Stimulated activated CD8-positive, alpha-beta memory T cell treated with anti-CD3 and anti-CD28 coated beads, Interleukin-2, amount 100 ng/mL, for 1 hour (primary cell): ENCODE measurements at places on chromosomes 6 and 20.
A peak's percentile ranks its signal among the peaks of the same experiment; 100 is the strongest.

DNA sequence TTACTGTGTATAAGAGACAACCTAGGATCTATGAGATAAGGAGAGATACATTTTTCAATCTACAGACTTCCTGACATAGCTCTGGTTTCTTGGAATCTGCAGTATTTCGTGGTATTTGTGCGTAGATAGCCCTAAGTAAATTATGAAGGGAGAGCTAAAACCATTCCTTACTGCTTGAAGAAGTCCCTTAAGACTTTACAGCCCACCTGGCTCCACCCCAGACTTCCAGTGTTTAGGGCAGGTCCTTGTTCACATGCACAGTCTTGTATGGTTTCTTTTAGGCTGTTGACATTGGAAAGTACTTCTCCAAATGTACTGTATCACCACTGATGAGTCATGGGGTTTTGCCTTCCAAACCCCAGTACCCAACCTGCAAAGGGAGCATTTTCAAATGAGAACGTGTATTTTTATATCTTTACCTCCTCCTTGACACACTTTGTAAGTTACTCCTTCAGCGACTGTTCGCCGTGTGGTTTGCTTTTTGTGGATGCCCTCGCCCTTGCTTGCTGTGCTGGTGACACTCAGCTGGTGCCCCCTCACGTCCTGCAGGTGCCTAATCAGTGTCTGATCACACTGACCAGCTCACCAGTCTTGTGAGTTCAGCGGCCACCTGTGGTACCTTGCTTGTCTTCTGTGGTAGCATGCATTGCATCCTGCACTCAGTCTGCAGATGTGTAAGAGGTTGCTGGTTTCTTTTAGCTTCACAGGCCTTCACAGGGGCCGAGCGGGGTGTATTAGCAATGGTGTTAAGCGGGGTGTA lies 73.3 kb downstream of the IGF2R start:
- no peak for DNase-seq

DNA sequence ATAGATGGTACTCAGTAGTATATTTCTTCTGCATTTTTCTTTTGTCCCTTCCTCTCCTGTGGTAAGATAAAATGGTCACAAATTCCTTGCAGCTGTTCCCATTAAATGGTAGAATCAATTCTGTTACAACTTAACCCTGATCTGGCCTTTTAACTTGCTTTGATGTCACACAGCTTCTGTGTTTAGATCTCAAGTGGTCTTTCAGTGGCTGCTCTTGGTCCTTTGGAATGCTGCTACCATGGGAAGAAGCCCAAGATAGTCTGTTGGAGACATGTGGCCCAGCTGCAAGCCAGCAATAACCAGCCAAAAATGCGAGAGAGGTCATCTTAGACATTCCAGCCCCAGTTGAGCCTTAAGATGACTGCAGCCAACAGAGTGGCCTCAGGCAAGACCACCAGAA lies 429.7 kb downstream of the KIF16B start:
- no peak for DNase-seq

GRCh38 chr20:44217342-44218092 lies 6.9 kb upstream of the OSER1 start:
- peak; percentile 37 for DNase-seq

DNA sequence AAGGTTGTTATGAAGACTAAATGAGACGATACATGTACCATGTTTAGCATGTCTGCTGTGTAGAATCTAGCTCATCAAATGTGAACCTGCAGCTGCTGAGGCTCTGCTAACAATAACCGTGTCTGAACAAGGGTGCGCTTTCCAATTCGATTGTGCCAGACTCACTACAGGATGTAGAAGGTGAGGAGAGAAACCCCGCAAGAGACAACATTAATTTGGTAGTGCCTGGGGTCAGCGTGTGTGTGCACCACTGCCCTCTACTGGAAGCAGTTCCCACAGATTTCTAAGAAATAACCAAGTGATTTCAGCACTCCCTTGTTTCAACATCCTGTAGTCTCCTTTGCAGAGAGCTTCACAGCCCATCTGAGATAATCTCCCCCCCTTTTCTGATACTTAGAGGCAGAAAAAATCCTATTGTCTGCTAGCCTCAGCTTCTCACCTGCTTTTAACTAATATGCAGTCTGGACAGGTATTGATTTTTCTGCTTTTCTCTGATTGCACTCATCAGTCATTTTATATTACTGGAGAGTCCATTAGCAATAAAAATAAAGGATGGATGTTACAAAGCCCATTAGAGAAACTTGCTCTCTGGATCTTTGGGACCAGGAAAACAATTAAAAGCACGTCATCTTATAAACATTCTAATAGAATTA lies 96.7 kb upstream of the BACH2 start:
- peak; percentile 53 for DNase-seq

DNA sequence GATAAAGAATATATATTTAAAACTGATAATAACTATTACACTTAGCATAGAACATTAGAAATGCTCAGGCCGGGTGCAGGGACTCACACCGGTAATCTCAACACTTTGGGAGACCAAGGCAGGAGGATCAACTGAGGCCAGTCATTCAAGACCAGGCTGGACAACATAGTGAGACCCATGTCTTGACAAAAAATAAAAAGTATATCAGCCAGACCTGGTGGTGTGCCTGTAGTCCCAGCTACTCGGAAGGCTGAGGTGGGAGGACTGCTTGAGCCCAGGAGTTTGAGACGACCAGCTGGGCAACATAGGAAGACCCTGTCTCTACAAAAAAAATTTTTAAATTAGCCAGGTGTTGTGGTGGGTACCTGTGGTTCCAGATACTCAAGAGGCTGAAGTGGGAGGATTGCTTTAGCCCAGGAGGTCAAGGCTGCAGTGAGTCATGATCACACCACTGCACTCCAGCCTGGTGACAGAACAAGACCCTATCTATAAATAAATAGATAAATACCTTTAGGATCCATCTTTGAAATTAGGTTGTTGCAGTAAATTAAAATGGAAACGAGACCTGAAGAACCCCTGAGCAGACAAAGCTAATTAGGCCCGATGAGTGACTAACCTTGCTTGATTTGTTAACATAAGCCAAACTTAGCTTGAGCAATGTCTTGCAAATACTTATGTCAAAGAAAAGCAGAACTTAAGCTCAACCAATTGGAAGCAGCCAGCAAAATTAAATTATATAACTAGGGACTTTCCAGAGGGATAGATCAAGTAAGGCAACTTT lies 75.8 kb upstream of the E2F3 start:
- DNase-seq, result no peak

GRCh38 chr6:138454981-138455706 lies 44.1 kb downstream of the NHSL1 start:
- no peak for DNase-seq

GRCh38 chr6:89047473-89047872 lies 33.1 kb upstream of the PNRC1 start:
- no peak for DNase-seq
